ENCODE measurements at places on chromosomes 16 and 17. TPM values are rescaled to one million over a fixed set of nuclear protein-coding genes. Genes with fewer than 3 reads are reported as not detected.
A peak's percentile ranks its signal among the peaks of the same experiment; 100 is the strongest.

DNA sequence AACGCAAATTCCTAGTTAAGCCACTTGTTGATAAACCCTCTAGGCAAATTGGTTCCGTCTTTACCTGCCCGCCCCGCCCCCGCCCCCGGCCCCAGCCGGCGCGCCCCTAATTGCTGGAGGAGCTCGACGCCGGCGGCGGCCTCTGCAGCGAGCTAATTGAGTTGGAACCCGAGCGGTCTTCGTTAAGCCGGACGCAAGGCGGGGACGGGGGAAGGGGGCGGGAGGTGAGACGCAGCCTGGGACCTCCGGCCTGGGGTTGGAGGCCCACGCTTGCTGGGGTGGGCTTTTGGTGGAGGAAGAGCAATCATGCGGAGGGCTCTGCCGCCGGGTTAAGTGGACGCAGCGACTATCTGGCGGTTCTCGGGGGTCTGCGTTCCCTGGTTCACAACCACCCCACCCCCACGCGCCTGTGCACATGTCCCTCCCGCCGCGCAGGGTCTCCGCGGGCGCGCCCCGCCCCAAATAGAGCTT, 12.7 kb upstream of the FOXF1 start:
- no peaks in the 10 kb centered on the region for H3K36me3 ChIP-seq
- H3K27me3 ChIP-seq = peaks cover 9% of the 10 kb centered on the region
- H3K27ac ChIP-seq = no peak overlapping the region
- no peaks in the 10 kb centered on the region for H3K4me1 ChIP-seq

DNA sequence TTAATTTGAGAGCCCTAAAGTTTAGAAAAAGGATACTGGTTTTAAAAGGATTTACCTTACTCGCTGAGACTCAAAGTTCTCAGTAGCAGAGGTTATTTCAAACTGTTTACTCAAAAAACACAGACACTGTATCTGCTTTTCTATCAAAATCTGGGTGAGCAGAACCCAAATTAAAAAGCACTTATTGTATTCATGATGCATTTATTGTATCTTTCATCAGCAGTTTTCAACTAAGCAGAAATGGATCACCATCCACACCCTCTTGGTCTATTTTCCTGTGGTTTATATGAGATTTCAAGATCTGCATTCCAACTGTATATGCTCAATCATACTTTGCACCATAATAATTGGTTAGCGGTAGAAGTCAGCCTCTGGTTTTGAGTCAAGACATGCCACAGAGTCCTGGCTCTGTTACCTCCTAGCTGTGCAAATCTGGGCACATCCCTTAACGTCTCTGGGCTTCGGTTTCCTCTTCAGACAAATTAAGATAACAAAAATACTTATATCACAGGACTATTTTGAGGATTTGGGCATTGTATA, 109.5 kb downstream of the ASIC2 start:
- no peaks in the 10 kb centered on the region for H3K27me3 ChIP-seq
- DNase-seq = no peak
- no peaks in the 10 kb centered on the region for H3K4me1 ChIP-seq
- H3K27ac ChIP-seq = no peak overlapping the region

XAF1 gene
- 53.4 TPM for polyA plus RNA-seq

P2RX5 gene
- 18.2 TPM for polyA plus RNA-seq

SLC38A8 gene
- not detected for polyA plus RNA-seq

DNA sequence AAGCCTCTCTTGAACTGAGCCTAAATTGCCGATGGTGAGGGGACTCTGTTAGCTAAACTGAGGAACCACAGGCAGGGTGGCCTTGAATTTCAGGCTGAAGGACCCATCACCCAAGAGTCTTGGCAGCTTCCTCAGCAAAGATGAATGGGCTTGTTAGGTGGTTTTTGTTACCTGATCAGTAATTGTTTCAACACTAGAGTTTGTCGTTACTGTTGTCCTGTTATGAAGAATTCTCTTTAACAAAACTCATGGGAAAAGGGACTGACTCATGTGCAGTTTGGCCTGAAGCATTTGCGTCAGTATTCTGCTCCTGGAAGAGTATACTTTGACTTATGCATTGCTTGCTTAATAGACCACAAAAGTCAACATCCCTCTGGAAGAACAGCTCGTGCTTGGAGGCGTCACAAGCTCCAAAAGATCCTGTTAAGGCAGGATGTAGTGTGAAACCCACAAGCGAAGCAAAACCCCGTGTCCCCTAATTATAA, 206.0 kb downstream of the IRX3 start:
- DNase-seq = no peak
- H3K27me3 ChIP-seq = no peaks in the 10 kb centered on the region
- no peaks in the 10 kb centered on the region for H3K36me3 ChIP-seq
- H3K4me3 ChIP-seq = no peak overlapping the region
- H3K4me1 ChIP-seq = no peaks in the 10 kb centered on the region

DNA sequence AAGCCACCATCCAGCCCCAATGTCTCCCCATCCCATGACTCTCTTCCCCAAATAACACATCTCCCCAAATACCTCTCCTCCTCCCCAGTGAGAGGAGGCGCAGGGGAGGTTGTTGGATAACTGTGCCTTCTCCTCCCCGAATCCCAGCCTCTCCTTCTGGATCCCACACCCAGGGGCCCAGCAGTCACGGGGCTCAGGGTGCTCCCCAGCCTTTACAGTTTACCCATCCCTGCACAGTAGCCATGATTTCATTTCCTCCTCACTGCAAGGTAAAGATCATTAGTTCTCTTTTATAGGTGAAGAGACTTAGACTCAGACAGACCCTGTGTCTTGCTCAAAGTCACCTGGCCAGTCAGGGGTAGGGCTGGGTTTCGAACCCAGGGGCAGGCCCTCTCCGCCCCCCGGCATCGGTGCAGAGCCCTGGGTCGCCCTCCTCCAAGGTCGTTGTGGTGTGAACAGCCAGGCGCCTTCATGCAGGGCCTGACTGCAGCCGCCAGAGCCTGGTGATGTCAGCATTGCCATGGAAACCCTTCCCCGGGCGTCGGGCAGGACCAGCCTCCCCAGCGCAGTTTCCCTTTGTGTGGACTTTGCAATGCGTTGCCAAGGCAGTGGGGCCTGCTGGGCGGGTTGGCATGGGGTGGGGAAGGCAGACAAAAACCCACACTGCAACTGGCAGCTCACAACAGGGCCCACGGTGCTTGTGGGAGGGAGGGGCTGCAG, 53.3 kb upstream of the TOB1 start:
- no peak overlapping the region for H3K4me3 ChIP-seq
- H3K27ac ChIP-seq = peak overlapping the region; percentile 76
- peak; percentile 75 for DNase-seq
- peaks cover 44% of the 10 kb centered on the region for H3K4me1 ChIP-seq

WFDC1 gene
- not detected for polyA plus RNA-seq

- peak overlapping the region; percentile 50 for H3K4me3 ChIP-seq
- H3K36me3 ChIP-seq = no peaks in the 10 kb centered on the region
- peaks cover 23% of the 10 kb centered on the region for H3K4me1 ChIP-seq
- no peaks in the 10 kb centered on the region for H3K27me3 ChIP-seq
- peak; percentile 61 for DNase-seq
- no peak overlapping the region for H3K27ac ChIP-seq
Observed at GRCh38 chr17:7177191-7177953, 1.8 kb downstream of the ASGR1 start.

CHST6 gene
- polyA plus RNA-seq = not detected

PPY gene
- polyA plus RNA-seq = not detected

- no peak overlapping the region for H3K4me3 ChIP-seq
- no peak for DNase-seq
- no peaks in the 10 kb centered on the region for H3K4me1 ChIP-seq
- H3K27me3 ChIP-seq = no peaks in the 10 kb centered on the region
- peaks cover 40% of the 10 kb centered on the region for H3K36me3 ChIP-seq
- H3K27ac ChIP-seq = no peak overlapping the region
Observed at GRCh38 chr17:66730461-66730923, 104.4 kb upstream of the CACNG5 start.

DNA sequence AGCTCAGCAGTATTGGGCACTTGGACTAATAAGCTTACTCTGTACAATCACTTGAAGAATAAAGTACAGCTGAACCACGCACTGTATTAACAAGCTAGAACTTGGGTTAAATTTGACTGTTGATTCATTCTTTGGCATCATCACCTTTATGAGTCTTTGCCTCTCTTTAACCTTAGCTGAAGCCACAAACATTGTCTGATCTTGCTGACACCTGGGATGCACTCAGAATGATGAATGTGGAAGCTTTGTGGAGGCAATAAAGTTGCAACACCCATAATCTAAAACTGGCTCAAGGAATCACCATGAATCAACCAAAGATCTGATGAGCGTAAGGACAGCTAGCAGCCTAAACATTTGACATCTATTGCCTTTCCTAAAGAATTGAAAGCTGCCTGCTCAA, 590.6 kb upstream of the SOX9 start:
- no peaks in the 10 kb centered on the region for H3K36me3 ChIP-seq
- no peak overlapping the region for H3K27ac ChIP-seq
- no peaks in the 10 kb centered on the region for H3K4me1 ChIP-seq
- H3K27me3 ChIP-seq = no peaks in the 10 kb centered on the region
- DNase-seq = no peak

RAB11FIP4 gene
- 28.1 TPM for polyA plus RNA-seq

GRCh38 chr16:85735225-85735635, 15.7 kb downstream of the C16orf74 start:
- H3K27ac ChIP-seq = peak overlapping the region; percentile 58
- peaks cover 27% of the 10 kb centered on the region for H3K4me1 ChIP-seq
- no peaks in the 10 kb centered on the region for H3K27me3 ChIP-seq
- no peaks in the 10 kb centered on the region for H3K36me3 ChIP-seq
- peak overlapping the region; percentile 61 for H3K4me3 ChIP-seq

WSCD1 gene
- not detected for polyA plus RNA-seq

SLC7A5 gene
- polyA plus RNA-seq = 3.3 TPM

GRCh38 chr16:87854907-87855683, 14.2 kb downstream of the SLC7A5 start:
- no peak overlapping the region for H3K27ac ChIP-seq
- peaks cover 10% of the 10 kb centered on the region for H3K36me3 ChIP-seq
- DNase-seq = no peak
- H3K4me3 ChIP-seq = no peak overlapping the region
- H3K27me3 ChIP-seq = no peaks in the 10 kb centered on the region
- peaks cover 18% of the 10 kb centered on the region for H3K4me1 ChIP-seq

DNA sequence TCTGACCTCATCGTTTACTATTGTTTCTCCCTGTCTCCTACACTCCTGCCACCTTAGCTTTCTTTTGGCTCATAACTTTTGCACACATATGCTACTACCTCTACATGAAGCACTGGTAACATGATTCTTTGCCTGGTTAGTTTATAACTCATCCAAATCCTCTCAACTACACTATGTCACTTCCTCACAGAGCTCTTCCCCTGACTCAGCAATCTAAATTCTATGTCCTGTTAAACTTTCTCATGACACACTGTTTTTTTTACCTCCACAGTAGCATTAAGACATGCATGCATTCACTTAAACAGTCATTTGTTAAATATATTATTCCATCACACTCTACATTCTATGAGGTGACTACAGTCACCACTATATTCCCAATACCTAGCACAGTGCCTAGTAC, 19.7 kb downstream of the APPBP2 start:
- no peaks in the 10 kb centered on the region for H3K4me1 ChIP-seq
- DNase-seq = no peak
- no peaks in the 10 kb centered on the region for H3K27me3 ChIP-seq
- H3K27ac ChIP-seq = no peak overlapping the region
- H3K4me3 ChIP-seq = no peak overlapping the region
- no peaks in the 10 kb centered on the region for H3K36me3 ChIP-seq

DNA sequence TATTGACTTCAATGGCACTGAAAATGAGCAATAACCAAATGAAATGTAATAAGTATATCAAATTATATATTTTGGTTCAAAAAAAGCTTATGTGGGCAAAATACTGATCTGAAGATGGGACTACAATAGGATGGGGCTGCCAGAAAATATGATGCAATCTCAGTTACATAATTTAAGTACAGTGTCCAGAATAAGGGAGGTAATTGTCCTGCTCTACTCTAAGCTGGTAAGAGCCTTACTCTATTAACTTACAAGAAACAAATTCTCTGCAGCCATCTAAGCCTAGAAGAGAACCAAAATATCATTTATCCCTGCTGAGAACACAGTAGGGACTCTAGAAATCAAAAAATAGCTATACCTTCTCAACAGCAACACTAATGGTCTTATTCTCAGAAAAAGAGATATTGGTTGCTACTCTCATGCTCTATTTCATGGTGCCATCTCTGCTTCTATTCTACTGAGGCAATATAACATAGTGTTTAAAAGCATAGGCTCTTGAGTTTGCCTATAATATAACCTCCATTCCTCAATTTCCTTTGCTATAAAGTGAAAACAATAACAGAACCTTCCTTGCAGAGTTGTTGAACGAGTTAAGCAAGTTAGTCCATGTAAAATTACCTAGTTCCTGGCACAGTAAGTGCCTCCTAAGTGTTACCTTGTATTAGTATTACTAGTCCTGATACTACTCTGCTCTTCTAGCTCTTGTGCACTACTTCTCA, 19.9 kb downstream of the NQO1 start:
- no peaks in the 10 kb centered on the region for H3K4me1 ChIP-seq
- no peaks in the 10 kb centered on the region for H3K36me3 ChIP-seq
- DNase-seq = no peak
- H3K27me3 ChIP-seq = no peaks in the 10 kb centered on the region
- no peak overlapping the region for H3K4me3 ChIP-seq

DNA sequence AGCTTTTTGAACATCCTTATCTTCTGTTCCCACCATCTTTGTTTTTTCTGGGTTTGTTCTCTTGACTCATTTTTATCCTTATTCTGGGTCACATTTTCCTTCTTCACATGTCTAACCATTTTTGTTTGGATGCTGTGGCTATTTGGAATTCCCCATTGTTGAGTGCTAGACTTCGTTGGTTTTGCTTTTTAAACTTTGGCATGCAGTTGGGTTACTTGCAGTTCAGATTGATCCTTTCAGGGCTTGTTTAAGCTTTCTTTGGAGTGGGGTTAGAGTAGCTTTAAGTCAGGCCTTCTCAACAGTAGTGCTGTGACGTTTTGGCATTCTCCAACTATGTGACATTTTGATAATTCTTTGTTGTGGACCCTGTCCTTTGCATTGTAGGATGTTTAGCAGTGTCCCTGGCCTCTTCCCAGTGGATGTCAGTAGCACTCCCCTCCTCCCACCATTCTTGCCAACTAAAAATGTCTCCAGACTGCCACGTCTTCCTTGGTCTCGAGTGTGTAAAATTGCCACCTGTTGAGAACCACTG, 21.1 kb downstream of the PRMT7 start:
- H3K36me3 ChIP-seq = peaks cover 46% of the 10 kb centered on the region
- H3K27me3 ChIP-seq = no peaks in the 10 kb centered on the region
- peaks cover 16% of the 10 kb centered on the region for H3K4me1 ChIP-seq
- no peak overlapping the region for H3K4me3 ChIP-seq
- no peak overlapping the region for H3K27ac ChIP-seq

GRCh38 chr17:79944821-79945391, 90.8 kb downstream of the TBC1D16 start:
- H3K4me3 ChIP-seq = no peak overlapping the region
- H3K4me1 ChIP-seq = no peaks in the 10 kb centered on the region
- no peak for DNase-seq
- H3K36me3 ChIP-seq = no peaks in the 10 kb centered on the region
- no peak overlapping the region for H3K27ac ChIP-seq

DNA sequence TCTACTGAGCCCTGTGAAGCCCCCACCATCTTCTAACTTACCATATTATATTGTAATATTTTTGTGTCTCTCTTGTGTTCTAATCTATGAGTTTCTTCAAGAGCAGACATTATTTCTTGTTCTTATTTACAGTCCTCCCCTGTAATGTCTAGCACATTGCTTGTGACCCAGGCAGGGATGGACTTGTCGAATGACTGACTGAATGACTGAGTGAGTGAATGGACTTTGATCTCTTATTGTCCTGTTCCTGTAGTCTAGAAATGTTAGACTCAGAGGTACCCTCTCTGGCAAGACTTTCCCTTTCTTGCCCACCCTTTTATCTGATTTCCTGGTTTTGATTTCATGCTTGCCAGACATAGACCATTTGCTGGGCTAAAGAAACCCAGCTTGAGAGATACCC, 35.0 kb upstream of the MED13 start:
- no peak overlapping the region for H3K27ac ChIP-seq
- H3K4me1 ChIP-seq = no peaks in the 10 kb centered on the region
- H3K4me3 ChIP-seq = no peak overlapping the region
- no peak for DNase-seq

Data from naive thymus-derived CD4-positive, alpha-beta T cell (primary cell).